Stimulated activated naive CD8-positive, alpha-beta T cell treated with anti-CD3 and anti-CD28 coated beads, Interleukin-15, amount 100 ng/mL, for 72 hours (primary cell): ENCODE measurements at places on chromosomes 11 and 22.

GRCh38 chr11:11816511-11817314 is 25.1 kb upstream of the USP47 start:
- no peak for DNase-seq

DNA sequence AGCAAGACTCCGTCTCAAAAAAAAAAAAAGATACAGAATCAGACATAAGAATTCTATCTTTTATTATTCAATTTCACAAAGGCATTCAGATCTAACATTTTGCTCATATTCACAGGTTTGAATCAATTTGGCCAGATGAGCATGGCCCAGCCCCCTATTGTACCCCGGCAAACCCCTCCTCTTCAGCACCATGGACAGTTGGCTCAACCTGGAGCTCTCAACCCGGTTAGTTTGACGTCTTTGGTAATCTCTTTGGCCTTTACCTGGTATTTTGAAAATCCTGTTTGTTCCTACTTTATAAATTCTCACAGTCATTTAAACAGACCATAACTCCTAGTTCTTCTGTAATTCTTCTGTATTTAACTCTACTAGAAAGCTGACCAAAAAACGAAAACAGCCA is 55.3 kb downstream of the EP300 start:
- no peak for DNase-seq

DNA sequence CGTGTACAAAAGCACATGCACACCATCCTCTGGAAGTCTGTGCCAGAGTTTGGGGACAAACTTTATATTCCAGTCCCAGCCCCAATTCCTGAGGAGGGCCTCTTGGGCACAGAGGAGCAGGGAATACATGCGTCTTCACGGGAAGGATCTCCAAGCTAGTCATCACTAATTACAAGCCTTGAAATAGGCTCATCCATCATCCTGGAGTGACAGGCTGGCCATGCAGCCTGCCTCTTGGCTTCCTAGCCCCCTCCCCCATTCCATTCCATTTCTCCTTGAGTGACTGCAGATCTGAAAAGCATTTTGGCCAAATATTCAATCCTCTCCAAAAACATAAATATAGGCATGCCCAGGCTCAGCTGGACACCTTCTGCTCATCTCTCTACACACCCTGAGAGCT is 24.8 kb downstream of the SERPING1 start:
- no peak for DNase-seq

DNA sequence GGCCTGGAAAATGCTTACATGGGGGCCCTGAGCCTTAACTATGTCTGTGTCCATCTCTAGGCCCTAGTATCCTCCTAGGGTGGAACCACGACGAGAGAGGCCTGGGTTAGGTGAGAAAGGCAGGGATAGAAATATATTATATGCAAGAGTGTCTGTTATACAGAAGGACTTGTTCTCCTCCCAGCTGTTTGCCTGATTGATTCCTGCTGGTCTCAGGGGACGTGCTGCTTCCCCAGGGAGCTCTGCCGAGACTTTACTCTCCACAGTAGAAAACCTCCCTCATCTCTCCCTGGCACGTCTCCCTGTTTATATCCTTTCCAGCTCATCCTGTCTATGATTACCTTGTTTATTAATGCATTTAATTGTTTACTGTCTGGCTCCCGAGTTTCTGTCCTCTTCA is 132.6 kb downstream of the MIAT start:
- DNase-seq, result no peak

DNA sequence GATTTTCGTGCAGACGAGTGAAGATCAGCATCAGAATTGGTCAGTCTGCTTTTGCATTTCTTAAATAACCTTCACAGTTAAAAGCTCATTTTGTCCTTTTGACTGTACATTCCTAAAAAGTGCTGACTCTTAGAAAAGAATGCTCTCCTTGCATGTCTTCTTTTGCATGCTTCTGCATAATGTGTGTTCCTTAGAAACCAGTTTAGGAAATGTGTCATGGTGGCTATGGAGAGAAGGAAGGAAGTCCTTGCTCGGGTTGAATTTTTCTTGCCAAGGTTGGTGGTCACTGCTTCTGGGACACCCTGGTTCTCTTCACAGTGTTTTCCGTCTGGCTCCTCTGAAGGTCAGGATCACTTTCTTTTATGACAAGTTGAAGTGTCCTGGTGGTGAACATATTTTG is 6.8 kb downstream of the AP2A2 start:
- DNase-seq, result no peak

- DNase-seq, result no peak
These were observed 7.2 kb downstream of the PPFIBP2 start for GRCh38 chr11:7520981-7521487.

DNA sequence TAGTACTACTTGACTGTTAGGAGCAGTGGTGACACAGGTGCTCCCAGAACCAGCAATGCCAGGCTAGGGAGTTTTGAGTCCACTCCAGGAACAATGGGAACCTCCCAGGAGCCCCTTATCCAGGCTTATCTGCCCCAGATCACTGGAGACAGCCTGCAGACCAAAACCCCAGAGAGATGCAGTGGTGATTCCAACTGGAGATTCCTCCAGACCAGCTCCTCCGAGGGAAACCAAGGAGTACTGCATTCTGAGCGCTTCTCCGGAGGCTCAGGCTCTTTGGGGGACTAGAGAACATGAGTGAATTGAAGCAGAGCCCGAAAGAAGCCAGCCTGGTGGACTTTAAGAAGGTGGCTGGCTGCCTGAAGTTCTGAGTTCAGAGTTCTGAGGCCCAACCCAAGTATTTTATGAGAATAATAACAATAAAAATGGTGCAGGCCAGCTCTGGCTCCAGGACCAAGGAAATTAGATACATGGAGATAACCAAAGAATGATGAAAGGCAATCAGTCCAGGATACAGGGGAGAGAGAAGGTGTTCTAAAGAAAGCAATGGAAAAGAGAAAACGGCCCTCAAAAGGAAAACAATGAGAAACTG is 1.3 kb upstream of the TMEM25 start:
- no peak for DNase-seq

DNA sequence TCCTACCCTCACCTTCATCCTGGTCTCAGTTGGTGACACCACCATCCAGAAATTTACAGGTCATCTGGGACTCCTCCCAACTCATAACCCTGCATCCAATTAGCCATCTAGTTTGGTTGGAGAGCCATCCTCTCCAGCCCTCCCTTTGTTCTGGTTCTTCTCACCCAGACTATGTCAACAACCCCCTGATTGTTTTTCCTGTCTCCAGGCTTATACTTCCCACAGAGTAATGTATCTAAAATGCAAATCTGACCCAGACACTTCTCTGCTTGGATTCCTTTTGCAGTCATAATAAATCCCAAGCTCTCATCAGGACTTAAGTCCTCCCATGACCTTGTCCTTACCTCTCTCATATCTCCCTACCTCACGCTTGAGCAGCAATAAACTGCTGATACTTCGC is 3.0 kb downstream of the TTC12 start:
- DNase-seq, result no peak

DNA sequence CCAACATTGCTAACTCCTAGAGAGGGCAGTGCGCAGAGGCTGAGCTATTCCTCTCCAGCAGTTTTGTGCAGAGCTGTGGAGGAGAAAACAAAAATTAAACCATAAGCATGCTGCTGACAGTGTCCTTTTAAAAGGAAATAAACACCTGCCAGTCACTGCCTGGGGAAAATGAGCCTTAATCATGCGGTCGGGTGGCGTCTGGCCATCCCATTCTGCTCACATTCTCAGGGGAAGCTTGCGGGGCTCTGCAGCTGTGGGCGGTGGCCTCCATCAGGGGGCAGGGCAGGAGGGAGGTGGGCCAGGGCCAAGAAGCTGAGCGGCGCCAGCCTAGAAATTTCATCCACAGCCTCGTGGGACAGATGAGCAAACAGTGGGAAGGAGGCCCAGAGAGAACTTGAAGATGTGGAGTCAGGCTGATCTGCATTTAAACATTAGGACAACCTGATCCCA is 71.0 kb upstream of the TP53I11 start:
- DNase-seq, result no peak

DNA sequence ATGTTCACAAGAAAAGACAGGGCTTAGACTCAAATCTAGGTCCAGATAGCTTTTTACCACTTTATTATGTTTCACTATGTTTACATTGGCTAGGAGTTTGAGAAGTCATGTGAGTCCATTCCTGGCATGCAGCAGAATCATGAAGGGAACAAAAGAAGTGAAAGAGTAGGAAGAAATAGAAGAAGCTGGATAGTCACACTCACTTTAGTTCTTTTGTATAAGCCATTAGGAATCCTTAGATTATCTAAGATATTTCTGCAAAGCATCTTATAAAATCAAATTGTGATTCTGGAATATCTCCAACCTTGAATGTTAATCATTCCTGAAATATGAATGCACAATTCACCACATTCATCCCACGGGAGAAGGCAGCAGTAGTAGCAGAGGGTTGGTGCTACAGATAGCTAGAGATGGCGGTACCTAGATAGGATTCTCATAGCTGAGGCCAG is 31.9 kb downstream of the MAML2 start:
- no peak for DNase-seq

GRCh38 chr11:117866526-117866925 is 9.9 kb downstream of the FXYD6 start:
- no peak for DNase-seq

GRCh38 chr22:24059121-24059520 is 48.0 kb downstream of the CABIN1 start:
- no peak for DNase-seq

GRCh38 chr11:89613911-89614310 is 96.2 kb upstream of the TRIM77 start:
- DNase-seq, result no peak

GRCh38 chr22:32827049-32827602 is 25.6 kb downstream of the TIMP3 start:
- no peak for DNase-seq
